ENCODE measurements at places on chromosomes 12 and 14.

DNA sequence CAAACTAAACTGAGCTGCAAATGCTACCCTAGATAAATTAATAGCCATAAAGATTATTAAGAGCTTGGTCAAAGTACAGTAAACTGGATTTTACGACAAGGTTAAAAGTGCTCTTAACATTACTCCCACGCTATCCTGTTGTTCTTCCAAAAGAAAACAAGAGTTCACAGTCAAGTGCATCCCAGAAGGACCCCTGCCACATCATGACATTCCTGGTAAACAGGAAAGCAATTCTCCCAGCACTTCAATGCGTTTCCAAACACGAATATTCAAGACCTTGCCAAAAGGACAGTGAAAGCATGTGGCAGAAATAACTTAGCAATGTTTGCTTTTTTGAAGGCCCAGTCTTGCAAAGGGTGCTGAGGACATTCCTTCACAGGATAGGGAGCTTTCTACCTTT is 11.2 kb downstream of the SPRING1 start:
- DNase-seq = no peak

GRCh38 chr14:96351986-96352385 is 11.2 kb downstream of the ATG2B start:
- no peak for DNase-seq

GRCh38 chr14:96559571-96559970 is 57.4 kb downstream of the PAPOLA start:
- no peak for DNase-seq

DNA sequence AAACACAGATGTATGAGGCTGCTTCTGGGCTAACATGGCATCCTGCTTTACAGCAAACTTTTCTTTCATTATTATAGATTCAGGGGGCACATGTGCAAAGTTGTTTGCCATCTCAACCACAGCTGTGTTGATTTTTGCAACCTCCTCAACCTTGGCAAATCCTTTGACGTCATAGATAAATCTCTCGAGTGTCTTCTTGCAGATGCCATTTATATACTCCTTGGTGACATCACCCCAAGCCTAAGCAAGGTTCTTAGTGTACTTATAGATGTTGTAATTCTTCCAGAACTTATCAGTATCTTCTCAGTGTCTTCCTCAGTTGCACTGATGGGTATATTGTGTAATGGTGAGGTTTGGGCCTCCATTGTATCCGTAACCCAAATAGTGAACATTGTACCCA is 135.4 kb upstream of the RPH3A start:
- no peak for DNase-seq
